ENCODE measurements at places on chromosomes 4 and X.
A peak's percentile ranks its signal among the peaks of the same experiment; 100 is the strongest.

GRCh38 chrX:69027181-69028005, 137.9 kb downstream of the PJA1 start:
- DNase-seq, result no peak

- DNase-seq, result no peak
Measured at GRCh38 chr4:144104509-144105130, 35.9 kb downstream of the GYPA start.

- DNase-seq, result no peak
Measured at GRCh38 chrX:149032449-149032848, 472.7 kb downstream of the IDS start.

DNA sequence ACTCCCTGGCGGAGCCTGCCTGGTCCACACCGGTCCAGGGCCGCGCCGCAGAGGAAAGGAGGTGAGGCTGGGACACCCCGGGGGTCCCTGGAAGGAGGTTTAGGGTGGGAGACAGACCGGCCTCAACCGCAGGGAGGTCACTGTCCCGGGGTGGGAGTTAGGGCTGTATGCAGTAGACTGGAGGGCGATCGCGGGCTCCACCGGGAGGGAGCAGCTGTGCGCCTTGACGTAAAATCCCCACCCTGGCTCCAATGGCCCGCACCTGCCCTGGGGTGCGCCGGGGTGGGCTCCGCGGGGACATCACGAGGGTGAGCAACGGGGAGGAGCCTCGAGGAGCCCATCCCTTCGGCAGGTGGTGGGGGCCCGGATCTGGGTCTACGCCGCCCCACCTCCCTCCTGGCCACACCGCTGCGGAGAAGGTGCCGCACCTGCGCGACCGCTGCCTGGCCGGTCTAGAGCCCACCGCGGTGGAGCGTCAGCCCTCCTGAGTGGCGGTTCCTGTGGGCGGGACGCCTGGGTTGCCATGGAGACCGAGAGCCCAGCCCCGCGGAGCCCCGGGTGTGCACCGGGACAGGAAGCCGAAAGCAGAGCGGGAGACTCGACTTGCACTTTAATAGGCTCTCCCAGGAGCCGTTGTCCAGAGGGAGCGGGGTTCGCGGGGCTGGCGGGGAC, 105.1 kb downstream of the ADRA2C start:
- DNase-seq, result no peak

DNA sequence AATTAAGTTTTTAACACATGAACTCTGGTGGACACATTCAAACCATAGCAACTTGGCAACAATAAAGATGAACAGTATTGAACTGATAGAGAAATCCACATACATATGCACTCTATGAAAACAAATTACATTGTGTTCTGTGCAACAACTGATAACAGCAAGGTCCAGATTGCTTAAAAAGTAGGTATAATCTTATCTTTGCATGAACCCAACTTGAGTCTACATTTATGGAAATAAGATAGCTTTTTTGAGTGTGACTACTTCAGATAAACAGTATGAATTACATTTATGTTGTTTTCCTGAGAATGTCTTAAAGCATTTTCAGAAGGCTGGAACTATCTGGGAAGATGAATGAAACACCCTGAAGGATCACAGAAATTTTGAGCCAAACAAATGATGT, 212.6 kb upstream of the GK2 start:
- no peak for DNase-seq

DNA sequence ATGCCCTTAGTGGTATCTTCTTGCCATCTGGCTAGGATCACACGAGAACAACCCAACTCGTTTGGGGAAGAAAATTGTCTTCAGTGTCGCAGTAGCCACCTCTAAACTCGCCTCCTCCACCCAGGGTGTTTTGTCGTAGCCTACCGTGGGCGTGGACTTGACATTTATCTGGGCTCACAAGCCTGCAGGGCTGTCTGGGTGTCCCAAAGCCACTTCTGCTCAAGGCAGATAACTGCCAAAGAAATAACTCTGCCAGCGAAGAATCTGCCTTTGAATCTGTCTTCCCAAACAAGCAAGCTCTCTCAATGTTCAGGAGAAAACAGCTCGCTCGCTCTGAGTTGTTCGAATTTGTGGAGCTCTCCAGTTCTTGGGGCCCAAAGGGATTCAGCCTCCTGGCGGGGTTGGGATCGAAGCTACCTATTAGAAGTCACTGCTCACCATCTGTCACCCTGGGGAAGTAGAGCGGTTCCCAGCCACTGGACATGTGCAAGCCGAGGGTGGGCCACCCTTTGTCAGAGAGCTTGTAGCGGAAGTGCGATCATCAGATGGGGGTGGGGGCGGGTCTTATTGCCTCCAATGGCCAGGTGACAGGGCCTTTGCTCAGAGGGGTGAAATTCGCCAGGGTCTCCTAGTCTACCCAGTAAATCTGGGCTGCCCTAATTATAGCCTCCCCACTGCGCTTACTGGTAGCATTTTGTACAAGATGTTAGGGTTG, 14.8 kb downstream of the BLOC1S4 start:
- DNase-seq, result no peak

DNA sequence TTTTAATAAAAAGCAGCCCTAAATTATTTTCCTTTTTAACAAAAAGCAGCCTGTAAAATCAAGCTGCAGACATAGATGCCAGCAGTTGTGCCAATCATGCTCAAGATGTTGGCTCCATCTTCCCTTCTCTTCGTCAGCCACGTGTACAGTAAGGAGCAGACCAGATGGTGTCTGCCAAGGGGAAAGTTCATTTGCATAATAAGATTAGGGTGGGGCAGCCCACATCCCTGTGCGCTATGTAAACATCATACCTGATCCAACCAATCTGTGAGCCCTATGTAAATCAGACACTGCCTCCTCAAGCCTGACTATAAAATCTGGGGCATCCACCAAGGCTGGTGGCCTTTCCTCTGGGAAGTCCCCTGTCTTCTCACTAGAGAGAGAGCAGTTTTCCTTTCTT, 23.1 kb upstream of the C1GALT1C1 start:
- no peak for DNase-seq

DNA sequence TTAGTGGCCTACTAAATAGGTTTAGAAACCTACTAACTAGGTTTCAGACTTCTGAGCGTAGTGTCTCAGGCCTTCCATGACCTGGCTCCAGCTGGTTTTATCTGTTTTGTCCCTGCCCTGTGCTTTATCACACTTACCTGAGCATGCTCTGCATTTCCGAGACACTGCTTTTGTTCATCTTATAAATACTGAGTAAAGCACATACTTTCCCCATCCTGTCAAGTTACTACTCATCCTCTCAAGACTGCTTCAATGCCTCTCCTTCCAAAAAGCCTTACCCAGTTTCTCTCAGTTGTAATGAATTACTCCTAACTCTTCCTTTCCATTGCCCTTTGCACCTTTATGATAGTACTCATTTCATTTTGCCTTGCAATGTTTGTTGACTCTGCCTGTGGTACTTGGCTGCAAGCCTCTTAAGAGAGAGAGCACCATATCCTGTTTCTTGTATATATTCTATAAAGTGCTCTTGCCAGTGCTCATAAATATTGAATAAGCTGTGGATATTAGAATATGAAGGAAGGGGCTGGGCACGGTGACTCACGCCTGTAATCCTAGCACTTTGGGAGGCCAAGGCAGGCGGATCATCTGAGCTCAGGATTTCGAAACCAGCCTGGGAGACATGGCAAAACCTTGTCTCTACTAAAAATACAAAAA, 34.4 kb downstream of the SLAIN2 start:
- no peak for DNase-seq

GRCh38 chr4:16310606-16311005, 84.3 kb upstream of the TAPT1 start:
- DNase-seq, result no peak

- DNase-seq, result no peak
Measured at GRCh38 chrX:22541926-22542325, 269.2 kb downstream of the CBLL2 start.

DNA sequence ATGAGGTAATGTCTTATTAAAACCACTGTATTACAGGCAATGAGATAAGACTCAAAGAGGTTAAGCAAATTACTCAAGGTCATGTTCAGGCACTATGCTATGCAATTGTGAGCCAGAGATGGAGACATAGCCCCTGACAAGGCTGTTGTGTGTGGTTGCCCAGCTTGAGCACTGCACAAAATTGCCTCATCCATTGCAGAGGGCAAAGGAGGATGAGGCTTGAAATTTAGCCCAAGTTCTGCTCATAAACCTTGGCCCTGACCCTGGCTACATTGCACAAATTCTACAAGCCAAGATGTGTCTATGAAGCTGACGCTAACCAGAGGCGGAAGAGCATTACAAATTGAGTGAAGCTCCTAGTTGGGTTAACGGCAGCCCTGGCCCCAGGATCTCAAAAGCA, 65.6 kb upstream of the PGM2 start:
- no peak for DNase-seq

DNA sequence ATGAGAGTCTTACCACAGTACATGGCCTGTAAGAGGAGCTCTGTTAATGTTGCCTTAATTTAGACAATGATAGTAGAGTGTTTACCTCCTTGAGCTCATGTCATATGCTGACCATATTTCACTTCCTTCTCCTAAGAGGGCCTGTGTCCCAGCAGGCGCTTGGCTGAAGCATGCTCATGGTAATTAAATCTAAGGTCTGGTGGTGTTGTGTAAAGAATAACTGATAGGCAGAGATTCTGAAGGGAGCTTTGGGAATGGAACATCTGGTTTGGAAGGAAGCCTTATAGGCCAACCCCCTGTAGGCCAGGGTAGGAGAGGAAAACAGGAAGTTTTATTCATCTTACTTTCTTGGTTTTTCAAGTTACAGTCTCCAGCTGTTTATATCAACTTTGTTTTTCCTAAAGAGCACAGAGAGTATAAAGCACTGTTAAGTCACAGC, 300.2 kb downstream of the USP46 start:
- DNase-seq, result no peak

- no peak for DNase-seq
Measured at GRCh38 chr4:144709159-144709558, 63.2 kb downstream of the HHIP start.

DNA sequence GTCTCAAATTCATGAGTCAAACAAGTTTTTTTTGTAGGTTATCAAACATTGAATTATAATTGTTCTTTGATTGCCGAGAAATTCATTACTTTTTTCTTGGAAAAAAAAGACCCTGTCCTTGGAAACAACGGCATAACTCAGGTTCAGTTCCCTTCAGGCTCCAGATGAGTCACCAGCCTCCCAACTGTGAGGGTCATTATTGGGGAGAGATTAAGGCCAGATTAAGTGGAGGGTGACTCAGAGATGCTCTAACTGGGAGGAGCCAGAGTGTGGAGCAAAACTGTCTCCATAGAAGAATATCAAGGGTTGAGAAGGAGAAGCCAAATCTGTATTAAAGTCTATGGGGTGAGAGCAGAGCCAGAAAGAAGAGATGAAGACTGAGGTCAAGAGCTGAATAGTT, 9.6 kb downstream of the ADGRG4 start:
- DNase-seq, result no peak

- DNase-seq, result no peak
Measured at GRCh38 chr4:154205471-154205870, 286.1 kb downstream of the DCHS2 start.

DNA sequence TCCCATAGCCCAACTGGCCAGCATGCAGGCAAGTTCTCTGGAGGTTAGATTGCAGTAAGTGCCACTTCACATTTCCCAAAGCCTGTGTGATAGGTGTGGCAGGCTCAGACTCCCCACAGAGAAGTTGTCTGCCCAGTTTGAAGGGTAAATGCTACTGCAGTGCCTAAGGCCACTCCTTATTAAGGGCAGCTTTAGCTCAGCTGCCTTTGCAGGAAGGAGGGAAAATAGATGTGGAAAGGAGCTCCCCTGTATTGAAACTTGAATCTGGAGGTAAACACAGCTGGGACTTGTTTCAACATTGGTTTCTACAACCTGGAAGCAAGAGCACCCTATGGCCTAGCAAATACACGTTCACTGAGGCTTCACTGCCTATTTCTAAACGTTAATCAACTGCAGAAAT, 22.4 kb downstream of the NEXMIF start:
- DNase-seq, result no peak

- no peak for DNase-seq
Measured at GRCh38 chrX:6885909-6886308, 261.6 kb upstream of the STS start.

DNA sequence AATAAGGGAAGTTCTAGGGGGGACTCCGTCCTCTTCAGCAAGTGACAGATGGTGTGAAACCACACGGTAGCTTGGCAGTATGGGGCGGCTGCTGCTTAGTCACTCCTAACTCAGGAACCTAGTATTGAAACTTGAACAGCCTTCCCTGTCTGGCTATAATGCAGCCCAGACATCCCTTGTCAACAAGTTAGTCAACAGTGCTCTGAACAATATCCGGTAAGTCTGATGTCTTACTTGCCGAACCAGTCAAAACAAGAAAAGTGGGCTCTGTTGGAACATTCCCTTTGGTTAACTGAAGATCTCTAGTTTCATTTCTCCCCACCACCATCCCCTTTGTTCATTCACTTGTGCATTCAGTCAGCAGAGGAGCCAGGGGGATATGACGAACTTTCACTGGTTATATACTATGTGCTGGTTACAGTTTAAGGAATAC, 18.7 kb upstream of the CXCL13 start:
- peak; percentile 46 for DNase-seq

- no peak for DNase-seq
Measured at GRCh38 chrX:7441586-7441985, 293.6 kb upstream of the PUDP start.

DNA sequence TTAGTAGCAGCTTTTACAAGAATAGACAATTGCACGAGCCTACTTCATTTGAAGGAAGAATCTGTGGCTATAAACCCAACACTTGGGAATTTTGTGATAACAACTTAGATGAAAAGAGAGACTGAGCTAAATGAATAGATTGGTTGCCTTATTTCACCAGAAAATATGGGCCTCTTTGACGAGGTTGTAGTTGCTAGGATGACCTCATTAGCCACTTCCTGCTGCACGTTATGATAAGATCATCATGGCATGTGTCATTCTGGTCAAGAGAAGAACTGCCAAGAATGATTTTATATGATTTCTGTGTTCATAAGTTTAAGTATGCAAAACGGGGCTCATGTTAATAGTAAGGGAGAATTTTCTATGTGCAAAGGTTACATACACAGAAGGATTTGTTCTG, 321.9 kb upstream of the GIMD1 start:
- DNase-seq, result no peak

DNA sequence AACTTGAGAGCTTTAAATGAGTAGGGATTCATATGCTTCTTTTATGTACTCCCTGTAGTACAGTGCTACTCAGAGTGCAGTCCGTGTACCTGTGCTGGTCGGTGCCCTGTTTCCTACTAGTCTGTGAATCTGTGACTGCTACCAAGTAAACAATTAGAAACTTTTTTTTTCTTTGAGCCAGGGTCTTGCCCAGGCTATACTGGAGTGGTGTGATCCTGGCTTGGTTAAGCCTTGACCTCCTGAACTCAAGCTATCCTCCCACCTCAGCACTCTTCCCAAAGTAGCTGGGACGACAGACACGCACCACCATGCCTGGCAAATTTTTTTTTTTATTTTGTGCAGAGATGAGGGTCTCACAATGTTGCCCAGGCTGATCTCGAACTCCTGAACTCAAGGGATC, 6.4 kb upstream of the GPC3 start:
- DNase-seq, result no peak
